NCI-H510A treated with DMSO at 0.1 percent for 48 hours (cell line): ENCODE measurements at places on chromosomes 1 and 21.

DNA sequence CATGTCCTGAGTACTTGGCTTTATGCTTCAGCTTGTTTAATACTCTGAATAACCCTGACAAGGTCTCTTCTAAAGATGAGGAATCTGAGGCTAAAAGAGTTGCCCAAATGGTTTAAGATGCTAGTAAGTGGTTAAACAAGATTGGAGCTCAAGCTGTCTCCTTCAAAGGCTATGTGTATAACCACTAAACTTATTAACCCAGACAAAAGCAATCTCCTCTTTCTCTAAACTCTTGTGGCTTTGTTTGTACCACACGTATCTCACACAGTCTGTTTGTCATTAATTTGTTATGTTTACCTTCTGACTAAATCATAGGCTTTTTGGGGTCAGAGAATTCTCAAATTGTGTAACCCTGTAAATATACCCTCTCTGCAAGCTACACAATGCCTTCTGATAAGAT, 89.9 kb downstream of the HMCN1 start:
- DNase-seq = no peak

DNA sequence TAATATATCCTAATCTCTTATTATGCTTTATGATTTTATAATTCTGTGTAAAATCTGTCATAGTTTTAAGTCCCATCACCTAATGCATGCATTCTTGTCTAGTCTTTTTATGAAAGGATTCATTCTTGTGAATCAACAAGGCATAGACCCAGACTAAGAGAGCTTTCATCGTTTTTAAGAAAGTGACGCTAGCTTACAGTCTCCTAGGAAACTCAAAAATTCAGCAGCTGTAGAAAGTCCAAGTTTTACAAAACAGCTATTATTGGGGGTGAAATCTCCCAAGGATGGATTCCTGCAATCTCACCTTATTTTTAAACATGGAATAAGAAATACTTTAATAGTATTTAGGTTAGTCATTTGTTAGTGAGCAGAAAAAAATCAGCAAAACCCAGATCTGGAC, 104.7 kb downstream of the NCAM2 start:
- DNase-seq = no peak

DNA sequence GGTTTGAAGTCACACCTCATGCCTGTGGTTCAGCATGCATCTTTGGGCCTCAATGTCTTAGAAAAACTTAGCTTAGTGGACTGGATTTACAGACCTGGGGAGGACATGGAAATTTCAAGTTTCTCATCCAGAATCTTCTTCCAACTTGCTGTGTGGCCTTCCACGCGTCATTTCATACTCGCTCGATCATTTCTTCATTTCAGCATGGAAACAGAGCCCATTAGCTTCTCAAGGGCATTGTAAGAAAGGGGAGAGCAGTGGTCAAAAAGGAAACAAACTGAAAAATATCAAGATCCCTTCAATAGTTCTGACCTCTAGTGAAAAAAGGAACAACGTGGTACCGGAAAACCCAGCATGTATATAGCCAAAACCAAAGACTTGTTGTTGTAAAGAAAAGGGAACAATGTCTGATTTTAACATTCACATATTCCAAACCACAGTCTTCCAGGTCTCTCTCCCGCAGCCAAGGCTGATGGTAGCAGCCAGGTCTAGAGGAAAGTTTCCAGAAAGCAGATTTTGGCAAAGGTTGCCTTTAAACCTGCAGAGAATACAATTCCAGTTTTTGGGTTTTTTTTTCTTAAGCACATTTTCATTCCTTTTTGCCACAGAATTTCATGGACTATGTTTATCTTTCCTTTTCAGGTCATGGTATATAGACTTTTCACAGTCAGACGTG, 97.0 kb upstream of the CDC42BPA start:
- no peak for DNase-seq

DNA sequence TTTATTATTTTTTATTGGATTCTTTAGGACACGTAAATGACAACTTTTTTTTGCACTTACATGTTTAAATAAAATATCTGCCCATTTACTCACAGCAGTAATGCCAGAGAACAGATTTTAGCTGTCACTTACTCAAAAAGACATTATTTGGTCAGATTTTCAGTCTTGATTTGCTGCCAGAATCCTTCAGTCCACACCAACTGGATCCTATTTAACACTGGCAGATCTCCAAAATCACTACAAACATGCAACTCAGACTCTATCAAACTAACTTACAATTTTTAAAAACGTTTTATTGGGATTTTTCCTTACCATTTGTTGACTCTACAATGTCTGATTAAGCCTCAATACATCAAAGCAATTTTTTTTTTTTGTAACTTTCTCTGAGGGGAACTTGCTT, 11.1 kb downstream of the ATP6V1G3 start:
- DNase-seq = no peak

DNA sequence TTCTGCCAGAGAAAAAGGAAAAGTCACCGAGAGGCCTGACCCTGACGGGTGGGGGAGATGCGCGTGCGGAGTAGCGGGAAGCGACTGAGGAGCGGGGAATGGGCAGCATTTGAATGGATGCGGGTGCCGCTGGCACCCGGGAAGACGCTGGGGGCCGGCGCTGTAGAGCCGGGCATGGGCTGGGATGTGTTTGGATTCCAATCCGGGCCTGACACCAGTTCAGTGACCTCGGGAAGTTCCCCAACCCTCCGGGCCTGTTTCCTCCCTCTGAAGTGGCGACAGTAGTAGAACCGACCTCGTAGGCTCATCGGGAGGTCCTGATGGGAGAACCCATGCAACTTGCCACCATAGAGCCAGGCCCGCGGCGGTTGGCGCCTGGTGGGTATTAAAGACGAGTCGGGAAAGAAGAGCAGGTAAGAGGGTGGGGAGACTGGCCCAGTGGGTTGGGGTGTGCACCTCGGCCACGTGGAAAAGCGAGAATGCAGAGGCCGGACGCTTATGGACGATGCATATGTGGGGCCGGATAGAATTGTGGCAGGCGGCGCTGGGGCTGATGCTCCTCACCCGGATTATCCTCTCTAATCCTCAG, 642 bp upstream of the SLC16A1 start:
- DNase-seq = no peak

DNA sequence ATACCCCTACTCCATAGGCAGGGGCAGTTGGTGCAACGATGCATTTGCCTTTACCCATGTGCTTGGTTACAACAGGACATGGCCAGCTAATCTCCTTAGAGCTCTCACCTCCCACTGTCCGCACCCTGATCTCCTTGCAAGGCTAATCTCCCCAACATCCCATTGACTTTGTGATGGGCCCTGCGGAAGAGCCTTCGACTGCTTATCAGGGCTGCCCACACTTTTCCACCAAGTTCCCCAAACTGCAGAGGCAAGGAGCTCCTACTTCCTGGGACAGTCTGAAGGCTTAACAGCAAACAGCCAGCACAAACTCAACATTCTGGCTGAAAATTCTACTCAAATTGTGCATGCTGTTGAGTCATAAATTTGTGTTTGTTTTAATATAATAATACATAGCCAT, 36.0 kb downstream of the C1orf94 start:
- no peak for DNase-seq

DNA sequence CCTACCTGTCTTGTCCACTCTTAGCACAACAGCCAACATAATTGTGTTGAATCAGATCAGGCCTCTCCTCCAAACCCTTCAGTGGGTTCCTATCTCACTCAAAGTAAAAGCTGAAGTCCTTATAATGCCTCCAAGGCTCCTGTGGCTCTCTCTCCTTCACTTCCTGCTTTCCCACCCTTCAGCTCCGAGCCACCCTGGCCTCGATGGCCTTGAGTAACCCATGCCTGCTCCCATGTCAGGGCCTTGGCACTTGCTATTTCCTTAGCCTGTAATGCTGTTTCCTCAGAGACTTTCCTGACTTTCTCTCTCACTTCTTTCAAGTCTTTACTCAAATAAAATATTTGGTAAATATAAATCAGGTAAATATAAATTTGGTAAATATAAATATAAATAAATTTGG, 8.1 kb upstream of the PLEKHM2 start:
- DNase-seq = no peak

DNA sequence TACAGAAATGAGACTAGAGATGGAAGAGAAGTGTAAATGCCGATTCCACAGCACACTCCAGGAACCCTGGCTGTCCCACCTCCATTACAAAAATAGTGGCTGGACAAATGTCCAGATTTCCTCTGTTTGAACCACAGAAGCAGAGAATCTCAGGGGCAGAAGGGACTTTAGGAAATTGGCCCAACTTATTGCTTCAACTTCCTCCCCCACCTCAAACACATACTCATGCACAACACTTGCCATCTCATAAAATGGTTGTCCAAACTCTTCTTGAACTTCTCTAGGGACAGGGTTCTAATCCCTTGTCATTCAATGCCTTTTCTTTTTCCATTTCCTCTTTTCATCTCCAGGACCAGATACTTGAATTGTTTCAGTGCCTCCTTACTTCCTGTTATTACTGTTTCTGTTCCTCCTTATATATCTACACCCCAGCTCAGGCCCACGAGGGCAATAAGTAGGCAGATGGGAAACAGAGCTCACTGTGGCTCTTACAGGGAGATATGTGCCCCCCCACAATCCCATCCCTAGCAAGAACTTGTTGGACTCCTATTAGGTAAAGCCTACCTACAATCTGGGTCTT, 8.5 kb upstream of the B4GALT3 start:
- no peak for DNase-seq

- no peak for DNase-seq
These were observed 43.5 kb downstream of the OPRD1 start for GRCh38 chr1:28855469-28855951.

DNA sequence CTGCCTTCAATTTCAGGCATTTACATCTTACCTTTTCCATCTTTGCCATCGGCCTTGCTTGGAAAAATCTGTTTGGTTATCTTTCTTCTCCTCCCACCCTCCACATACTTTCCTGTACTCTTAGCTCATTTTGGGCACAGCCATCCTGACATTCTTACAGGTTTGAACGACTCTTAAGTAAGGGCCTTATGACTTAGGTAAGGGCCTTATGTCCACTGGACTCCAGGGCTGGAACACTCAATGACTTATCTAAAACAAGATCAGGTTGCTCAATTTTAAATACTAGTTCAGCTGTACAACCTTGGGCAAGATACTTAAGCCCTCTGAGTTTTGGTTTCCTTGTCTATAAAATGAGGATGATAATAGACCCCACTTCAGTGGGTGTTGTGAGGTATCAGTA, 40.9 kb downstream of the C1orf21 start:
- no peak for DNase-seq

- DNase-seq = no peak
These were observed 29.0 kb downstream of the ZSWIM5 start for GRCh38 chr1:45177452-45177851.

- DNase-seq = no peak
These were observed 8.0 kb downstream of the RAB29 start for GRCh38 chr1:205767248-205767647.
